ENCODE measurements at places on chromosomes 12 and 14. TPM values are rescaled to one million over a fixed set of nuclear protein-coding genes. Genes with fewer than 3 reads are reported as not detected.

The SRRM4 gene
- total RNA-seq: 3.8 TPM

GRCh38 chr14:97274626-97275025 lies 477.4 kb downstream of the VRK1 start:
- no peak for DNase-seq

GRCh38 chr14:68188174-68188573 lies 368.6 kb downstream of the RAD51B start:
- no peak for DNase-seq

The ATF1 gene
- 23.6 TPM for total RNA-seq

The CLEC2A gene
- not detected for total RNA-seq

The SYCP3 gene
- 0.28 TPM for total RNA-seq

The MYH6 gene
- total RNA-seq: 0.11 TPM

GRCh38 chr14:68841016-68841809 lies 48.3 kb upstream of the ZFP36L1 start:
- DNase-seq: no peak

The ACOT4 gene
- total RNA-seq: 1.1 TPM

DNA sequence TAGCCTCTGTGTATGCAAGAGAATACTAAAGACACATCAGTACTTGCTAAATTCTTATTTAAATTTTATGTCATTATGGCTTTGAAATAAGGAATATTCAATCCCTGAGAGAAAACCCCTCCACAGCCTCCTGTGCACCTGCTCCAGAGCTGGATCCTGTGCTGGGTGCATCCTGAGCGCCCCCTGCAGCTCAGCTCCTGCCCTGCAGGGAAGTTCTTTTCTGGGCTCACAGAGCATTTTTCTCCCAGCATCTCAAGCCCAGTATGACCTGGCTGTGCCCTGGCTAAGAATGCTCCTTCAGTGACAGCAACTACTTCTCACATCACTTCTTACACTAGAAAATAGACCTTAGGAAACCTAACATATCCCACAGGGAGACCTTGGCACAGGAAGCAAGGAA lies 1211.7 kb downstream of the TMEM121 start:
- DNase-seq: no peak

The PTGR2 gene
- total RNA-seq: 16.5 TPM

- no peak for DNase-seq
These were observed 37.4 kb downstream of the ISCA2 start for GRCh38 chr14:74531006-74531405.

The PZP gene
- total RNA-seq: 0.59 TPM

- DNase-seq: no peak
These were observed 53.4 kb downstream of the IFNG start for GRCh38 chr12:68106160-68106559.

The RAD51AP1 gene
- total RNA-seq: 13.2 TPM

- peak; percentile 35 for DNase-seq
These were observed 22.7 kb upstream of the PRICKLE1 start for GRCh38 chr12:42612231-42612613.

The MYO1H gene
- total RNA-seq: 0.28 TPM

The CIROP gene
- 0.10 TPM for total RNA-seq

DNA sequence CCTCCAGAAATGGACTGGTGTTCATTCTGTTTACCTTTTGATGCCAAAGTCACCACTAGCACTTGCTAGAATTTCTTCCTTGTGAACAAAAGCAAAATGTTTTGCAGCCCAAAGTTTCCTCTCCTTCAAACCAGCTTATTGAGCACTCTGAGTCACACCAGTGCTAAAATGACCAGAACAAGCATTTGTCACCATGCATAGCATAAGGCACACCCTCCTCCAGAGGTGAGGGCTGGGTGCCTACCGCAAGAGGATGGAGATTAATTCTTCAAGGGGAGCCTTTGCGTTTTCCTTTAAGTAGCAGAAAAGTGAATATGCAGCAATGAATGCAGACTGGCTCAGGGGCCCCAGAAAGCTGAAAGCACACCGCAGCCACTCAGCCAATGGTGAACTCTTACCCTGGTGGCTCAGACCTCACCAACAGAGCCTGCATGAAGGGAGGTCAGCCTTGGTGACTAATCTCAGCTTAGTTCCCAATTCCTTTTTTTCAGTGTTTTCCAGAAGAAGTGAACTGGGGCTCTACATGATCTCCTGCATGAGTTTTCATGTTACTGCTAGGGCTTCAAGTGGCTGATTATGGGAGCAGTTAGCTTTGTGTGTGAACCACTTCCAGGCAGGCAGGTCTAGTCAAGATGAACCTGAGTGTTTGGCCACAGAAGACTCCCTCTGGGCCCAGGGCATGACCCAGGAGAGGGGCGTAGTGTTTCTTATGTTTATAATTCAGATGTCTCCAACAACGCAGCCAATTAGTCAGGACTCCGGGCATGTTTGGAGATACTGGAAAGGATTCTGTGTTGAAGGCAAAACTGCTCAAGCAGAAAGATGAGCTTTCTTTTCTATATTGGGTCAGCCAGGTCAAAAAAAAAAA lies 96.3 kb downstream of the PAX9 start:
- DNase-seq: no peak

DNA sequence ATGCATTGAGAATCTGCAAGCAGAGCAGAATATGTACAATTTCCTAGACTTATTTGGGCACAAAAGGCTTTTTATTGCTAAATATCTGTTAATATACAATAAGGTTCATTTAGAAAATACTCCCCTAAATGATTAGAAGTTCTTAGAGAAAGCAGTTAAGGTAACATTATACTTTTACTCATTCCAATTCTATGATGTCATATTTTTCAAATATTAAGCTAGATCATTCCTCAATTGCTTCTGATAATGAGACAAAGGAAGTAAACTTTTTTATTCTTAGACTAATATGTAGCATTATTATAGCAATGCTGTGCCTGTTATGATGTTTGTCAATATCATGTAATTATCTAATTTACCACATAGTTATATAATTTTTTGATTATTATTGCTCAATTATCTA lies 447.0 kb downstream of the SLC16A7 start:
- no peak for DNase-seq

The FOXN3 gene
- total RNA-seq: 40.4 TPM

- DNase-seq: no peak
These were observed 5.8 kb upstream of the PUS1 start for GRCh38 chr12:131923260-131923659.

The RIMKLB gene
- 125 TPM for total RNA-seq

DNA sequence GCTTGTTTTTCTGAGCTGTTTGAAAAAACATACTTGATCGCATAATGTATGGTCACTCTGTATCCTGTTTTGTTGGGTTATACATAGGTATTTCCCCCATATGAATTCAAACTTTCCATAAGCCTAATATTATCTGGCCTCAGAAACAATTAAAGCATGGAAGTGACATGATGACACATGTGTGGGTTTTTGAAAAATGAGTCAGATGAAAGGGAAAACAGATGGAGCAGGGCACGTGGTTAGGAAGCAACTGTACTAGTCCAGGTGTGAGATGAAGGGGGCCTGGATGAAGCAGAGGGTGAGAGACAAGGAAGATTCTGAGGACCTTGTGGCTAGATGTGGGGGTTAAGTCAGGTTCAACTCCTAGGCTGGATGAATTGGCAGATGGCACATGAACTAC lies 92.7 kb upstream of the DNM1L start:
- no peak for DNase-seq

The CDCA3 gene
- total RNA-seq: 4.8 TPM

DNA sequence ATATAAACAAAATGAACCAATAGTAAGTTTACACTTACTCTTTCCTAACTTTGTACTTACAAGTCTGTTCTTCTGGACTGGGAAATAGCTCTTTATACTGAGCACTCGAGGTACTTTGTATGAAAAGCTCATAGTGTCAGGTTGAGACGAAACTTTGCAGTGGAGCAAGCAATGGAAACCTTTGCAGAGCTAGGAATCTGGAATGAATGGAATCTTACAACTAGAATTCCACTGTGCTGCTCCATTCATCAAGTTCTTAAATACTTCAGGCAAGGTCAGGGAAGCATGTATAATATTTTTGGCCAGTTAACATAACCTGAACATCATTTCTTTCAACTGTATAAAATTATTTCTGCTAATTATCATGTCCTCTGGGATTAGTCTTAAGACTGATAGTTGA lies 1327.5 kb upstream of the FLRT2 start:
- DNase-seq: no peak

The KRT75 gene
- total RNA-seq: not detected

Data from spinal cord (tissue), 10 donors.